ENCODE measurements at places on chromosomes 13 and 19.

GRCh38 chr19:49413348-49413747, 9.9 kb downstream of the PTH2 start:
- DNase-seq = no peak

- DNase-seq = no peak
Measured at GRCh38 chr13:40207001-40207478, 459.4 kb downstream of the FOXO1 start.

GRCh38 chr13:114319441-114319913, 5.2 kb downstream of the CHAMP1 start:
- no peak for DNase-seq

- no peak for DNase-seq
Measured at GRCh38 chr19:10706990-10707389, 5.8 kb downstream of the QTRT1 start.

DNA sequence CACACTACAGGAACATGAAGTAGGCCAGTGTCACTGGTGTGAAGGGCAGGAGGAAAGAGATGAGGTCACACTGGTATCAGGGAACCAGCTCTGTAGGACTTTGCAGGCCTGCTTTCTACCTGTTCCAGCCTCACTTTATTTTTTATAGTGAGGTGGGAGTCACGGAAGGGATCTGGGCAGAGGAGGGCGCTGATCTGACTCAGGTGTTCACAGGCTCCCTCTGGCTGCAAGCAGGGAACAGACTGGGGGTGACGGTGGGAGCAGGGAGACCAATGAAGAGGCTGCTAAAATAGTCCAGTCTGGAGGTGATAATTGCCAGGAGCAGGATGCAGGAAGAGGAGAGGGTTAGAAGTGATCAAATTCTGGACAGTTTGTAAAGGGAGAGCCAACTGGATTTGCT, 2.8 kb downstream of the THAP8 start:
- no peak for DNase-seq

DNA sequence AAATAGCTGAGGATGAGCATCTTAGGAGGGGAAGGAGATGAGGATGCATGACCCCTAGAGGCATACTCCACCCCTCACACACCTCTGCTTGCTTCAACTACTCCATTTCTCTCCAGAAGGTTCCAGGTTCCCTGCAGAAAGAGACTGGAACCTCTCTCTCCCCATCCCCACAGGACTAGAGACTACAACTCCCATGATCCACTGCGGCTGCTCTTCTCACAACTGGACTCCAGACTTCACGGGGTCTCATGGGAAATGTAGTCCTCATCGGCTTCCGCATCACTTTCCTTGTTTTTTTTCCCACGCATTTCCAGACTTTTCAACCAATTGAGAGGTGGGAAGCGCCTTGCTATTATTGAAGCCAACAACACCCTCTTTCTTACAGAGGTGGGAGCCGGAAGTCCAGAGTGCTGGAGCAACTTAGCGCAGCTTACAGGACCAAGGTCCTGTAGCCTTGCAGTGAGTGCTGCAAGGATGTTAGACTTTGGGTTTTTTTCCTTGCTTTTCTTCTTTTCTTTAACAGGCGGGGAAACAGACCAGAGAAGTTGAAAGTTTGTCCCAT, 13.9 kb upstream of the CACNG6 start:
- no peak for DNase-seq

- no peak for DNase-seq
Measured at GRCh38 chr13:33316890-33317289, 31.3 kb upstream of the STARD13 start.

Measured in iPS DF 6.9 (cell line).